ENCODE measurements at places on chromosomes 11 and 22.

DNA sequence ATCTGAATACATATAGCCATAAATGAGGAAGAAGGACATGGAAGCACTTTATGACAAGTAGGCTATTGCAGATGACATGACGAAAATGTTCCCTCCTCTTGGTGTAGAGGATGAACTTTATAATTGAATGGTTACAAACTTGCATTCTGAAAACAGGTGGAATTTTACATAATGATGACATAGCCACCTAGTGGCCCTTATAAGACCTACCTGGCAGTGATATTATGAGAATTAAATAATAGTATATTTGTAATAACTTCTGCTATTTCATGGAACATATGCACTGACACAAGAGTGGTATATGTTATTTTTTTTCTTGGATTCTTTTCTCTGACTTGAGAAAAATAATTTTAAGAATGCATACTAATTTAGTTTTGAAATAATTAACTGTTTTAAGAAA is 22.9 kb downstream of the TRIM22 start:
- DNase-seq: no peak

DNA sequence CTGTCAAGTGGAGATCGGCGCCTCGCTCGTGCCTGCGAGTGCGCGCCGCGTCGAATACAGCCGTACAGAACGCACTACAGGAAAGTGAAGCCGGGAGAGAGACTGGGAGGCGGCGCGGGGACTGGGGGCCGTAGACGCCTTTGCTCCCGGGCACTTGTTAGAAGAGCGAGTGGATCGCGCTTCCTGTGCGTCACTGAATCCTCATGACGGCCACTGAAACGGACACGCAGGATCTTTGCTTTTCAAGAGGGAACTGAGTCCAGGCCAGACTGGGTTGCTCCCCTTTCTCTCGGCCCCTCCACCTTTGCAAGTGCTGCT is 314 bp downstream of the RIC8A start:
- no peak for DNase-seq

GRCh38 chr22:35134637-35135036 is 68.7 kb downstream of the ISX start:
- DNase-seq: no peak

DNA sequence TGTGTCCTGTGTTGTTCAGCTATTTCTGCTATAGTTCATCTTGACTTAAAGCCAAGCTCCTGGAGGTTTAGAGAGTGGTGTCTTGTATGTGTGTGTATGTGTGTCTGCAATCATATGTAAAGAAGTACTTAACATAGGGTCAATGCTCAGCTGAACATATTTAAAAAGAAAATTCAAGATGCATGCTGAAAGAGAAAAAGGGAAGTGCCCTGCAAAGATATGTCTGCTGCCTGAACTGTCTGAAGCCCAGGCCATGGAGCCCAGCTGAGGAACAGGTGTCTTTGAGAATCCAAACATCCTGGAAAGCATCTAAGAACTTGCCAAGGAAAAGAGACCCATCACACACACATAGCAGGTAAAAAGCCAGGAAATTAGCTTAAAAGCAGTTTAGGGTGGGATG is 6.6 kb downstream of the TCN1 start:
- DNase-seq: no peak

DNA sequence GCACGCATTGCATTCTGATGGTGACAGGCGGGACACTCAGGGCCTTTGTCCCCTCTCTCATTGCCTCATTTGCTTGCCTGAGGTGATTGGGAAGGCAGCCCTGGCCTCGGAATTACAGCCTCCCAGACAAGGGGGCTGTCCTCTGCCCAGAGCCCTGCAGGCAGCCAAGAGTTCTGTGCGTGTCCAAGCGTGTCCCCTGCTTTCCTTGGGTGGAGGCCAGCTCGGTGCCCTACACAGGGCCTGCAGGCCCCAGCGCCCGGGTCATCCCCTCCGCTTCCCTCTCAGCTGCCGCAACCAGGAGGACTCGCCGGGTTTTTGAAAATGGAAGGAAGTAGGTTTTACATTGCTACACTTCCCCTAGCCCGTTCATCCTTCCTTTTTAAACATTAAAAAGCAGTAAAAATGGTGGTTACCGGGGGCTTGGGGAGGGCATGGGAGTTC is 1.9 kb downstream of the GRAMD4 start:
- no peak for DNase-seq

DNA sequence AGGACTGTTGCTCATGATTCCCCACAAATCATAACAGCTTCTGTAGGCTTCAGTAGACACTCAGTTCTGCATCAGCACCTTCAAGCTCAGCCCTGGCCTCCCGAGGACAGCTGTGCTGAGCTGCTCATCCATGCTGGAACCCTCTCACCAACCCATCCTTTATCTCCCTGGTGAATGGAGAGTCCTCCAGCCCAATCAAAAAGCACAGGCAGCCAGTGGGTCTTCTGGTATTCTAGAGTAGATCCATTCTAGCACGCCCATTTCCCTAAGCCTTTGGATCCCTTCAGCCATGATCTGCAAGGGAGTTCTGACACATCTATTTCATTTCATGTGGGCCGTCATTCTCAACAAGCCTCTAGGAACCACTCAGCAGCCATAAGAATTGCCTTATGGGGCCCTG is 44.6 kb upstream of the SPATA19 start:
- no peak for DNase-seq

DNA sequence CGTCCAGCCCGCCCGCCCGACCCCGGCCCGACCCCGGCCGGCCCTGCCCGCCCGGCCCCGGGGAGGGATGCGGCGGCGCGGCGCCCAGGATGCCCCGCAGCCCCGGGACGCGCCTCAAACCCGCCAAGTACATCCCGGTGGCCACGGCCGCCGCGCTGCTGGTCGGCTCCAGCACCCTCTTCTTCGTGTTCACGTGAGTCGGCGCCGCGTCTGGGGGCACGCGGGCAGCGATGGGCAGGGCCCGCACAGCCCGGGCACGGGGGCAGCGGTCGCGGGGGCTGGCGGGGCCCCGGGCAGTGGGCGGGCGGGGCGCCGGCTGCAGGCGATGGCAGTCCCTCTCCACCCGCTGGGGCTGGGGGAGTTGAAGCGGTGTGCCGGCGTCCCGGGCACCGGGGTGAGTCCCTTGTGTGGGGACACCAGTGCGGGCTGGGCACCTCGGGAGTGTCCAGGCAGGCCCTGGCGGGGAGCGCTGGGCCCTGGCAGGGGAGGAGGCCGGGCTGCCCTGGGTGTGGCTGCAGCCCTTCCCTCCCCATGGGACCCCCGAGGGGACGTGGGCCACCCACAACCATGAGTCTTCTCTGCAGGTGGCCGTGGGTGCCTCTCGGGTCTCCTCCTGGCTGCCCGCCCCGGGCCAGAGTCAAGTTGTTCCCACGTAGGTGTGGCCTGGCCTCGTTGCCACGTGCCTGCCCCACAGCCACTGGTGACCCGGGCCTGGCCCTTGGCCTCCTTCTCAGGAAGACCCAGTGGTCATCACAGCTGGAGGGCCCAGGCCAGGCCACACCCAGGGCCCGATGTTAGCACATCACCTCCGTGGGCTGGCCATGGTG is 468 bp downstream of the ZDHHC8 start:
- DNase-seq: no peak

GRCh38 chr11:75146711-75147110 is 4.2 kb upstream of the SLCO2B1 start:
- DNase-seq: no peak

- no peak for DNase-seq
Observed at GRCh38 chr22:46742576-46743221, 4.6 kb upstream of the CERK start.

- no peak for DNase-seq
Observed at GRCh38 chr11:12642040-12642439, 32.2 kb upstream of the TEAD1 start.

DNA sequence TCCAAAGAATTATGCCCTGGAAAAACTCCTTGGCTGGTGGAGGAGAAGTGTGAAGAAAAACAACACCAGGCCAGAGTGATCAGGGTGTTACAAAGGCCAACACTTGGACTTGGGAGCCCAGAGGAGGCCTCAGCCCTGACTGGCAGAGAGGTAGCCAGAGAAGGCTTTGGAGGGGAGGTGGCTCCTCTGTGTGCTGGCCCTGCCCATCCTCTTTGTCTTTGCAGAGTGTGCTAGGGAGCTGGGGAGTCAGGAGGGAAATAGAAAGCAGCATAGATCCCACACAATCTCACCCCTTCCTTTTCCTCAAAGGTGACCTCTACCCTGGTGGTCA is 12.0 kb upstream of the P2RY6 start:
- DNase-seq: no peak

GRCh38 chr11:24509114-24509513 is 12.3 kb downstream of the LUZP2 start:
- no peak for DNase-seq

- no peak for DNase-seq
Observed at GRCh38 chr11:56396047-56396446, 16.4 kb upstream of the OR5AL1 start.

DNA sequence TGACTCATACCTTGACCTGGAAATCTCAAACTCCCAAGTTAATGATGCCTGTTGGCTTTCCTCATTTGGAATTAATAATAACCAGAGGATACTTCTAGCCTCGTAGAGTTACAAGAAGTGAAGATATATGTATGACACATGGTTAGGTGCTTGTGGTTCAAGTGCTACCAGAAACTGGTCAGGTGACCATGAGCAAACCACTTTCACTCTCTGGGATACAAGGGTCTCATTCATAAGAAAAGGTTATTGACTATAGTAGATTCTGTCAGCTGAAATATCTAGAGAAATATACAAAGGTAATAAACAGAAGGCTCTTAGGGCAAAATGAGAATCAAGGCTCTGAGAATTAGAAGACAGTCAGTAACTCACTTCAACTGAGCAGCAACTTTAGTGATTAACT is 233.3 kb downstream of the KCNA4 start:
- DNase-seq: no peak

DNA sequence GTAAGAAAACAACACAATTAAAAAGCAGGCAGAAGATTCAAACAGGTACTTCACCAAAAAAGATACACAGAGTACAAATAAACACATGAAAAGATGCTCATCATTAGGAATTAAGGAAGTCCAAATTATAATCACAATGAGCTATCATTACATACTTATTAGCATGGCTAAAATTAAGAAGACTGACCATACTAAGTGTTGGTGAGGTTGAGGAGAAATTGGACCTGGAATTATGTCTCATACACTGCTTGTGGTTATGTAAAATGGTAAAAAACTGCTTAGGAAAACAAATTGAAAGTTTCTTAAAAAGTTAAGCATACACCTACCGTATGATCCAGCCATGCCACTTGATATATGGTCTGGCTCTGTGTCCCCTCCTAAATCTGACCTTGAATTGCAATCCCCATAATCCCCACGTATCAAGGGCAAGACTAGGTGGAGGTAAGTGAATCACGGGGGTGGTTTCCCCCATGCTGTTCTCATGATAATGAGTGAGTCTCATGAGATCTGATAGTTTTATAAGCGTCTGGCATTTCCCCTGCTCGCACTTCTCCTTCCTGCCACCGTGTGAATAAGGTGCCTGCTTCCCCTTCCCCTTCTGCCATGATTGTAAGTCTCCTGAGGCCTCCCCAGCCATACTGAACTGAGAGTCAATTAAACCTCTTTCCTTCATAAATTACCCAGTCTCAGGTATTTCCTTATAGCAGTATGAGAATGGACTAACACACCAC is 4.8 kb downstream of the SAAL1 start:
- no peak for DNase-seq

DNA sequence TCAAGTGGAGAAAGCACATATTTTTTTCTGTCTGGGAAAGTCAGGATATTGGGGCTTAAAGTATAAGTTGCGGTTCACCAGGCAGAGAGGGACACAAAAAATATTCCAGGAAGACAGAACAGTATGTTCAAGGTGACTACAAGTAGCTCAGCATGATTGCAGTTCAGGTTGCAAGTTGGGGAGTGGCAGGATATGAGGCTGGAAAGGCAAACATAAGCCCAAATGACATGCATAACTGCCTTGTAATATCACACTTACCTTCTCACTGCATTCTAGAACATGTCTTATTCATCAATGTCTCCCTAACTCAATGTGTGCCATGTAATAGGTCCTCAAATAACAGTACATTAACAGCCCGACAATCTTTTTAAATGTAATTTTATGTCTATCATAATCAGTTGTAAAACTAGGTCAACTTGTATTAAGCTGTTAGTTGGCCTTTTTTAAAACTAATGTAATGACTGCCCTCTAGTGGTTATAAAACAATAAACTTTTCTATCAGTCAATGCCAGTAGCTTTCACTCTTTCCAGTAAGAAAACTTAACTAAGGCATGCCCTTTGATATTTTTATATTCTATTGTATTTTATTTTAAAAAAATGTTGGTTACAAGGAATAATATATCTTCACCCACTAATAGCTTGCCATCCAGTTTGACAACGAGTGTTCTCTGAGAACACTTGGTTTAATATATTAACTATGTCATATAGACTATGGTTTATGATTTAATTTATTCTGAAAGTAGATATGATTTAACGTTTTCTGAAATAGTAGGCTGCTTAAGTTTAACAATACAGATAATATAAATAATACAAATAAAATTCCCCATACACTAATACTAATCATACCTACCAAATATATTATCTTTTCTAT is 39.4 kb upstream of the CFAP300 start:
- DNase-seq: no peak

DNA sequence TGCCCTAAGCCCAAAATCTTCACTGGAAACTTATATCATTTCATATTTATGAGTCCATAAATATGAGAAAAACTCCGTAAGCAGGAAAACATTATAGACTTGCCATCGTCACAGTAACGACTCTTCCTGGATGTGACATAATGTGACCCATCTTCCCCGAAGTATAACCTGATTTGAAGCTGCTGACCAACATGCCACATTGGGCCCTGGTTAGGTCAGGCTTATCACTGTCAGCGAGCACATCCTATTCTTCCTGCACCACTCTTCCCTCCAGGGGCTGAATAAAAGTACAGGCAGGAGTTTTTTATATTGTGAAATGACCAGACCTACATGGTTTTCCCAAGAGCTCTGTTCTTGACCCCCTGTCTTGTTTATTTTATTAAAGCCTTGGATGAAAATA is 12.1 kb upstream of the BLID start:
- no peak for DNase-seq

- no peak for DNase-seq
Observed at GRCh38 chr11:131592734-131593133, 222.3 kb downstream of the NTM start.

DNA sequence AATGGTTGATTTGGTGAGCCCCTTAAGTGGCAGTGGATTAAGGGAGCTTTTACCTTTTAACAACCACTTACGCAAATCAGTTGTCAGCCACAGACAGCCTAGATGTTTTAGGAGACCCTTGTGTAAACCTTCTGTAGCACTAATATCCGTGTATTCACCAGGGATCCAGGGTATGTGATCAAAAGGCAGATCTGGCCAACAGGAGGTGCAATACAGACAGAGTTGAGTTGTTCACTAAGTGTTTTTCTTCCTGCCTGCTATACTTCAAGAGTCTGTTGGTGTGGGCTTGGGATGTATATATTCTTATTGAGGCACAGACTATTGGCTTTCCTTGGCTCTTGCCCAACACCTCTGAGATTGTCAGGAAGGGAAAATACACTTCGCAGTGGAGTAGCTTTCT is 175.1 kb downstream of the FAT3 start:
- no peak for DNase-seq

- DNase-seq: no peak
Observed at GRCh38 chr11:65223011-65223410, 38.8 kb upstream of the POLA2 start.

Measured in stimulated activated CD4-positive, alpha-beta T cell treated with anti-CD3 and anti-CD28 coated beads, Interleukin-12 subunit alpha, Interleukin-12 subunit beta, amount 100 ng/mL, for 48 hours (primary cell).